ENCODE measurements at places on chromosomes 11 and 22. TPM values are rescaled to one million over a fixed set of nuclear protein-coding genes. Genes with fewer than 3 reads are reported as not detected.

Gene C22orf23
- total RNA-seq, result not detected

Gene DLG2
- total RNA-seq, result 5.5 TPM

Gene TRIM5
- total RNA-seq, result 18.0 TPM

Gene EHBP1L1
- 21.2 TPM for total RNA-seq

Gene RFPL3
- total RNA-seq, result not detected

Gene OR2AG1
- not detected for total RNA-seq

Gene RAG2
- not detected for total RNA-seq

Gene FXYD6
- 27.4 TPM for total RNA-seq

Gene APOA4
- not detected for total RNA-seq

Gene SAA4
- 3.2 TPM for total RNA-seq

Gene GSTT2B
- total RNA-seq, result 0.95 TPM

Gene TRIM51
- not detected for total RNA-seq
